ENCODE measurements at places on chromosomes 3 and 15.
A peak's percentile ranks its signal among the peaks of the same experiment; 100 is the strongest.

- no peak for DNase-seq
Measured at GRCh38 chr3:139123377-139124095, 78.8 kb upstream of the PRR23C start.

- no peak for DNase-seq
Measured at GRCh38 chr15:76393614-76394013, 57.0 kb downstream of the ISL2 start.

DNA sequence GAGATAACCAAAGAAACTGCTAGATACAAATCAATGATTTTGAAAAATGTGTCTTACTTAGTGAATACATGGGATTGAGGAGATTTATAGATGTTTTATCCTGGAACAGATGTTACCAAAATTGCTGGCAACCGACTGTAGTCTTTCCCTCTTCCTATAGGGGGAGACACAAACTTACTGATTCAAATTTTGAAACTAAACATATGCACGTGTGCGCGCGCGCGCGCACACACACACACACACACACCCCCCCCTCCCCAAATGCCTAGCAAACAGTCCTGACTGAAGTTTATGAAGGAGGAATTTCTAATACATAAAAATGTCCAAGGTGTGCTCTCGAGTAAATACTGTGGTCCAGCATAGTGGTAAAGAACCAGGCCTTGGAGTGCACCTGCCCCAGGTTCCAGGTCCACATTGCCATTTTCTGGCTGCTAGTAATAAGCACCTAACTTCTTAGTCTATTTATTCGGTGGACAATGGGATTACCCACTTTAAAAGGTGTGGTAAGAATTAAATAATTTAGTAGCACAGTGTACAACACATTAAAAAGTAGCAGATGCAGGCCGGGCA, 18.5 kb upstream of the C3orf62 start:
- no peak for DNase-seq

- DNase-seq = no peak
Measured at GRCh38 chr3:60217156-60217911, 1033.9 kb downstream of the FHIT start.

GRCh38 chr3:175404621-175405020, 545.5 kb downstream of the NAALADL2 start:
- DNase-seq = no peak

GRCh38 chr3:111980716-111981456, 2.1 kb downstream of the ABHD10 start:
- no peak for DNase-seq

- DNase-seq = no peak
Measured at GRCh38 chr3:137692803-137693431, 71.2 kb upstream of the SOX14 start.

- no peak for DNase-seq
Measured at GRCh38 chr3:88963003-88963402, 144.4 kb upstream of the EPHA3 start.

- no peak for DNase-seq
Measured at GRCh38 chr15:28876131-28876844, 9.5 kb upstream of the APBA2 start.

- DNase-seq = no peak
Measured at GRCh38 chr3:145817870-145818483, 343.0 kb downstream of the PLOD2 start.

- no peak for DNase-seq
Measured at GRCh38 chr15:91075739-91076138, 24.3 kb upstream of the SV2B start.

DNA sequence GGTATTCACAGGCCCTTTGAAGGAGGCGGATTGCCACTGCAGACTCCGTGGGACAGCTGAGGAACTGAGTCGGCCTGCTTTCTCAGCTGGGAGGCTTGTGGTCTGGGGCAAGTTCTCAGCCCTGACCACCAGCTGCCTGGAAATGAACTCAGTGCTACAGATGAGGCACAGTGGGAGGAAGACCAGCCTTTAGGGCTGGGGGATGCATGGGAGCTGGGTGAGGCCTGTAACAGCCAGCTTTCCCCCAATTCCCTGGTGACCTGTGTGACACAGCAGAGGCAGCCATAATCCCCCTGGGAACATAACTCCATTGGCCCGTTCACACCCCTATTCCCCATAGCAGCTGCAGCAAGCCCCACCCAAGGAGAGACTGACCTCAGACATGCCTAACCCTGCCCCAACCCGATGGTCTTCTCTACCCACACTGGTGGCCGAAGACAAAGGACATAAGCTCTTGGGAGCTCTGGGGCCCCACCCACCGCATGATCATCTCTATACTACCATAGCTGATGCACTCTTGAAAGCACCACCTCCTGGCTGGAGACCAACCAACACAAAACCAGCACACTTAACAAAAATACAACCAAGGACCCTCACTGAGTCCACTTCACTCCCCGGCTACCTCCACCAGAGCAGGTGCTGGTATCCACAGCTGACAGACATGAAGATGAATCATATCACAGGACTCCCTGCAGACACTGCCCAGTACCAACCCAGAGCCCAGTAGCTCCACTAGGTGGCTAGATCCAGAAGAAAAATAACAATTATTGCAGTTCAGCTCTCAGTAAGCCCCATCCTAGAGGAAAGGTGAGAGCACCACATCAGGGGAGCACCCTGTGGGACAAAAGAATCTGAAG, 24.9 kb downstream of the ZMAT3 start:
- no peak for DNase-seq

DNA sequence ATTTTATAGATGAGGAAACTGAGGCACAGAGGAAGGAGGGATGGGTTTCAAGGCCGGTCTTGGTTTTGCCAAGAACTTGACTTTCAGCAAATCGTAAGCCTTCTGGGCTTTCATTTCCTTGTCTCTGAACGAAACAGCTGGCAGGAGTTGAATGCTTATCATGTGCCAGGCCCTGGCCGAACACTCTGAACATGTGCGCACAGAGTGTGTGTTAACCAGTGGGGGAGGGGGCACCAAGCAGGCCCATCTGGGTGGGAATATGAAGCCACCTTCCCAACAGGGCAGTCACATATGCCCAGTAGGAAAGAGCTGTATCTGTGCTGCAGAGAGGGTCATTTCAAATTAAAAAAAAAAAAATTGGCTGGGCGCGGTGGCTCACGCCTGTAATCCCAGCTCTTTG, 29.3 kb downstream of the ZNF710 start:
- DNase-seq = no peak

DNA sequence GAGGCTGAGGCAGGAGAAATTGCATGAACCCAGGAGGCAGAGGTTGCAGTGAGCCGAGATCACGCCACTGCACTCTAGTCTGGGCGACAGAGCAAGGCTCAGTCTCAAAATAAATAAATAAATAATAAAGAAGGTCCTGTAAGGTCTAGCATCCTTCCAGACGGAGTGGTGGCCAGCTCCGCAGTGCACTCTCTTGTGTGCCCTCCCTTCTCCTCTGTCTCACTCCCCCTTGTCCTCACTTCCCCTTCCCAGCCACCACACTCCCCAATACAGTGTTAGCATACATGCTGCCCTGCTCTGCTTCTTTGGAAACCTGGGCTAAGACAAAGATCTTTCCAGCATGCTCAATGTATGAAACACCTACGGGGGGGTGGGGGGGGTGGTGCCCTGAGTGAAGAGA, 3.4 kb upstream of the CLN6 start:
- DNase-seq = no peak

DNA sequence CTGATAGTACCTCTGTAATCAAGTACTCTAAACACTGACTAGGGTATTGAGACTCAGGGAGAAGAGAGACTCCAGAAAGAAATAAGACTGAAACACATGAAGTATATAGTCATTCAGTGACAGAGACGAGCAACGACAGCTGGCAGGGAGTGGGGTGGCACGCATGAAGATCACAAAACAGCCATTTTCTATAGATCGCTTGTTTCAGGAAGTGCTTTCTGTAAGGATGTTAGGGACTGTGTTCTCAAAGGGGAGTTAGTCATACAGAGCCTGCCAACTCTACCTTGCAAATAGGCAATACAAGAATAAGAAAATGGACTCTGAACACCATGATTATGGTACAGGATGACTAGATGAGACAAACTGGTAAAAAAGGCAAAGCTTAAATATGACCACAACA, 139.5 kb downstream of the TBL1XR1 start:
- DNase-seq = peak; percentile 51

DNA sequence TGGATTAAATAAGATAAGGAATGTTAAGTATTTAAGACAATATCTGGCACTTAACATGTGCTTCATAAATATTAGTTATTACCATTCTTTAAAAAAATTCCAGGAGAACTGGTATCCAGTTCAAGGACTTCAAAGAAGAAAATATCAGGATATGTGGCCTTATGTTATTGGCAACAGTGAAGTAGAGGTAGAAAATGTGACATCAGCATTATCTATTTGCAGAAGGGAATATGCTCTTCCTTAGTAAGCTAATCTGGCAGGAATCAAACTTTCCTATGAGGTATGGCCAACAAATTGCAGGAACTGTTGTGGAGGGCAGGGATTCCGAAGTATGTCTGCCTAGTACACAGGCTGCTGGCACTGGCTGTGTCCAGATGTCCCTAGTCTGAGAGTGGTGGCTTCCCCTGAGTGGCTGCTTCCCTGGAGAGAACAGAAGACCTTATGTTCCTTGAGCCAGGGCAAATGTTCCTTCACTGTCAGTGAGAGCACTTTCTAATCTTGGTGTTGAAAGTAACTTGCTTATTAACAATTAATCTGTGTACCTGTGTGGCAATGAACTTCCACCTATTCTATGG, 351.7 kb upstream of the THRB start:
- DNase-seq = no peak

DNA sequence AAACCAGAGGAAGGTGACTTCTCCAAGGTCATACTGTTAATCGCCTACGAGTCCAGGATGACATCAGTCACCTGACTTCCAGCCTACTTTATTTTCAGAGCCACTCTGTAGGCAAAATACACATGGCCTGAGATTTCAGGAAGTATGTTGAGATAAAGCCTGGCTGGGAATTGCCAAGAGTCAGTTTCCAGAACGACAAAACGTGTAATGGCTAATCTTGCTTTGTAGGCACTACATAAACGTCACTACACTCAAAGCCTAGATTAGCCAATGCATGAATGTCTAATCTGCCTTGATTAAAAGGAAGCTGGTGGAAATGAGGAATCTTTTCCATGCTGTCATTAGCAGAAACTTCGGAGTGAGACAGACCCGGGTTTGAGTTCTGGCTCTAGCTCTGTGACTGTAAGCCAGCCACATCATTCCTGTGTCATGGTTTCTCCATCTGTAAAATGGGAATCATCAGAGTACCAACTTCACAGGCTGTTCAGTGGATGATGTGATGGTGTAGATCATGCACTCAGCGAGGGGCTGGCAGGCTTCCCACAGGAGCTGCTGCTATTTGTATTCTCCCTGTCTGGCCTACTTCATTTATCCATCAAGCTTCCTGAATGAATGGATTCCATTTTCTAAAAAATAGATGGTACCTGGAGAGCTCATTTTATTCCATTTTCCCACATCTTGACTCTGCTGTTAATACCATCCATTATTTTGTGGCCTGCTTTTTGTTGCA, 241.9 kb downstream of the XXYLT1 start:
- no peak for DNase-seq

GRCh38 chr15:29070471-29071231, 184.9 kb downstream of the APBA2 start:
- no peak for DNase-seq

DNA sequence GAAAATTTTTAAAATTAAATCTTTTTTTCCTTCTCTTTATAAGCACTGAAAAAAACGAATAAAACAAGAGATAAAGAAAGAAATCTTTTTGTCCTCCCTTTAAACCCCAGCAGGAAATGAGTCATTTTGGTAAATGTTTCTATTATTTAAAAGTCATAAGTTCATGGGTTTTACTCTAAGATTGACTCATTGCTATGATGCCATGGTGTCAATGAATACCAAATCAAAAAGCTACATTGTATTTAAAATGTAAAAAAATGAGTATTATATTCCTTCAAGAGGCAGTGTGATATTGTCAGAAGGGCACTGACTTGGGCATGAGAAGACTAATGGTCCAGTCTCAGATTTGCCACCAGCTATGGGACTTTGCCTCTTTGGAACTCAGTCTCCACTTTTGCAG, 303.4 kb upstream of the DNAJC19 start:
- DNase-seq = no peak

GRCh38 chr3:9361691-9362388, 1.0 kb upstream of the THUMPD3 start:
- no peak for DNase-seq

- DNase-seq = no peak
Measured at GRCh38 chr3:55624238-55624637, 137.1 kb upstream of the WNT5A start.

DNA sequence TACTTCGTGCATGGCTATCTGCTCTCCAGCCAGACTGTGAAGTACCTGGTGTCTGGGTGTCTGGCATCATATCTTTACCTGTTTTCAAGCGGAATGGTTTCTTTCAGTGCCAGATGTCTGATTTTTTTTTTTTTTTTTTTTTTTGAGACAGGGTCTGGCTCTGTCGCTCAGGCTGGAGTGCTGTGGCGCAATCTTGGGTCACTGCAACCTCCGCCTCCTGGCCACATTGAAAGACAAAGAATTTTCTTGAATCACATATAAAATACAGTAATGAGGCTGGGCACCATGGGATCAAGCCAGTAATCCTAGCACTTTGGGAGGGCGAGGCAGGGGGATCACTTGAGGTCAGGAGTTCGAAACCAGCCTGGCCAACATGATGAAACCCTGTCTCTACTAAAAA, 2.8 kb upstream of the MESP1 start:
- DNase-seq = no peak

DNA sequence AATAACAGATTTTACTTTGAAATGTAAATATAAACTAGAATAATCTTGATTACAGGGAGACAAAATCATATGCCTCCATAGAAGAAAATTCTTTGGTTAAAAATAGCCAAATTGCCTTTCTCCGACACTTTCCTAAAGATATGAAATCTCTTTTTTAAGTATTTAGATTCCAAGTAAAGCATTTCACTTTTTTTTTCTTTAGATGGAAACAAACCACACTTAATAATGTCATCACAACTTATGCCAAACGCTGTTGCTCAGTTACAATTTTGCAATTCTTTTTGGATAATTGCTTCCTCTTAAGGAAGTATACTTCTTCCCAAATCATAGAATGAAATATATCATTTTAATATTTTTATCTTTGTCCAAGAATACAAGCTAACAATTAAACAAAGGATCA, 294.1 kb upstream of the ARL6 start:
- no peak for DNase-seq

GRCh38 chr15:35136321-35137189, 51.5 kb upstream of the NANOGP8 start:
- no peak for DNase-seq

- DNase-seq = no peak
Measured at GRCh38 chr3:132756108-132756650, 34.0 kb upstream of the NPHP3 start.

GRCh38 chr3:106309274-106309673, 440.5 kb upstream of the CBLB start:
- DNase-seq = no peak

DNA sequence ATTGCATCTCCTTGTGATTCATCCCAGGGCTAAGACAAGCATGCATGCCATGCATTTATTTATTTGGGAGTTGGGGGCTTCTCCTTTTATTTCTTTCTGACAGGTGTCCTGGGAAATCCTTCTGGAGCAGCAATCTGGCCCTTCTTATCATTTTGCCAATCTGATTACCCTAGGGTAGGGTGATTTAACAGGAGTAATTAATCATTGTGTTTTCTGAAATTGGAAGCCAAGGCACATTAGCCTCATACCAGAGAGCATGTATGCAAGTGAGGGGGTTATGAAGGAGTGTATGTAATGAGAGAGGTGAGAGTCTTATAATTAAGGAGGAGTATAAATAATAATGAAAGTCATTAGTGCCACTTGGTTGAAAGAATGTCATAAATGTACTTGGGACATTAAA, 37.4 kb upstream of the ARPP21 start:
- DNase-seq = no peak

- DNase-seq = peak; percentile 45
Measured at GRCh38 chr3:125280668-125281361, 68.3 kb upstream of the SLC12A8 start.

GRCh38 chr15:85097250-85097649, 115.6 kb downstream of the PDE8A start:
- DNase-seq = no peak
